ENCODE measurements at places on chromosomes 1 and 21. TPM values are rescaled to one million over a fixed set of nuclear protein-coding genes. Genes with fewer than 3 reads are reported as not detected.

KANK4 gene
- total RNA-seq = not detected

DMRTA2 gene
- not detected for total RNA-seq

TMEM200B gene
- total RNA-seq = 4.0 TPM

RSPH1 gene
- total RNA-seq = 0.33 TPM

RBM11 gene
- total RNA-seq = 8.2 TPM

ACAP3 gene
- 38.3 TPM for total RNA-seq

CRABP2 gene
- total RNA-seq = 1.6 TPM

APCS gene
- total RNA-seq = not detected

SOAT1 gene
- 33.2 TPM for total RNA-seq

OR6N2 gene
- total RNA-seq = not detected

ZZZ3 gene
- total RNA-seq = 34.1 TPM

CDC42 gene
- total RNA-seq = 266 TPM

DSTYK gene
- total RNA-seq = 15.3 TPM

GPR157 gene
- total RNA-seq = 4.5 TPM

PRAMEF1 gene
- total RNA-seq = not detected

BRINP3 gene
- total RNA-seq = not detected

SLC45A3 gene
- 0.57 TPM for total RNA-seq

IL20 gene
- not detected for total RNA-seq

SLC5A9 gene
- not detected for total RNA-seq

ITLN2 gene
- total RNA-seq = not detected

ENTREP3 gene
- 45.8 TPM for total RNA-seq

KCND3 gene
- total RNA-seq = not detected

PODN gene
- total RNA-seq = not detected

USP48 gene
- total RNA-seq = 118 TPM

LCE6A gene
- total RNA-seq = not detected

GON4L gene
- total RNA-seq = 80.4 TPM

TAS1R1 gene
- not detected for total RNA-seq

TEX38 gene
- 0.55 TPM for total RNA-seq

CTSK gene
- 3.1 TPM for total RNA-seq

FAM89A gene
- total RNA-seq = 17.4 TPM

CLCNKA gene
- 0.37 TPM for total RNA-seq

POGK gene
- total RNA-seq = 43.0 TPM

LY9 gene
- 9.7 TPM for total RNA-seq

C1orf105 gene
- total RNA-seq = not detected

CYP2J2 gene
- 2.7 TPM for total RNA-seq

AVPR1B gene
- not detected for total RNA-seq

EPHA2 gene
- 0.16 TPM for total RNA-seq

TRABD2B gene
- total RNA-seq = not detected

EFNA1 gene
- 1.6 TPM for total RNA-seq

AGMAT gene
- 16.6 TPM for total RNA-seq

CFHR4 gene
- total RNA-seq = not detected

ZSWIM5 gene
- 0.05 TPM for total RNA-seq

INAVA gene
- 0.09 TPM for total RNA-seq

FCMR gene
- 31.4 TPM for total RNA-seq

USH2A gene
- not detected for total RNA-seq

SYCP1 gene
- total RNA-seq = not detected

ABCB10 gene
- total RNA-seq = 17.4 TPM

COL11A1 gene
- total RNA-seq = not detected

KPRP gene
- not detected for total RNA-seq

PLEKHO1 gene
- total RNA-seq = 6.7 TPM

FMN2 gene
- total RNA-seq = not detected

DNAH14 gene
- total RNA-seq = 2.0 TPM

CPTP gene
- total RNA-seq = 9.8 TPM

NCSTN gene
- total RNA-seq = 53.0 TPM

AMY2A gene
- total RNA-seq = not detected

UQCRH gene
- 376 TPM for total RNA-seq

TNNI3K gene
- 0.98 TPM for total RNA-seq

CFAP107 gene
- total RNA-seq = not detected

CLDN17 gene
- total RNA-seq = not detected
